ENCODE measurements at places on chromosomes 13 and 19.
A peak's percentile ranks its signal among the peaks of the same experiment; 100 is the strongest.

GRCh38 chr13:91740756-91741155, 342.3 kb downstream of the GPC5 start:
- DNase-seq, result peak; percentile 88

GRCh38 chr19:48544856-48545750, 6.9 kb upstream of the SULT2B1 start:
- no peak for DNase-seq

DNA sequence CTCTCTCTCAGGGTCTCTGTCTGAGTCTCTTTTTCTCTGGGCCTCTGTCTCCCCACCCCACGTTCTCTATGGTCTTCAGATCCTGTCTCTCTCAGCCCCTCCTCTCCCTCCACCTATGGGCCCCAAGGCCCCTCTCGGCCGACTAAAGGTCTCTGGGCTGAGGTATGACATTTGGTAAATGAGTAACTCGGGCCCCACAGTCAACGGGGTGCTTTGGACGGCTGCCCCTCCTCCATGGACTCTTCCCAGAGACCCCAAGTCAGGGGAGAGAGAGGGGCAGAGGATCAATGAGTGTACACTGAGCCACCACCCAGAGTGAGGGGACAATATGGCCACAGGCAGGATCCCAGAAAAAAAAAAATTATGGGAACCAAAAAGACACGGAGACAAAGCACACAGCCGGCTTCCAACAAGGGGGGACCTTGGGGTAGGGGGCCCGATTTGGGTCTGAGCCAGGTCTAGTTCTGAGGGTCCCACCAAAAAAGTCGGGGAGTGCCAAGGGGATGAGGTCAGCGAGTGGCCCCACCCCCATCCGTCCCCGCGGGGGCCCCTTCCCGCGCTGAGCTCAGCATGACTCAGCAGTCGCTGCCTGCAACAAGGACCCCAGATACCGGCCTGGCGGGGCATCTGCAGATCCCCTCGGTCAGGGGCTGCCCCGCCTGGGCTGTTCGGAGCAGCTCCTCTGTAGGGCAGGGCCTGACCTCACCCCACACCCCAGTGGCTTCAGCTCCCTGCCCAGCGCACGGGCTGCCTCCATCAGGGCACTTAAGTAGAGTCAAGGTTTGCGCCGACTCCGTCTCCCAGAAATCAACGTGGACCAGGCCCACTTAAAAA, 1.5 kb upstream of the FTL start:
- no peak for DNase-seq

GRCh38 chr13:36420437-36420891, 11.8 kb upstream of the CCNA1 start:
- DNase-seq, result peak; percentile 74

GRCh38 chr13:113040597-113041292, 64.8 kb upstream of the F7 start:
- DNase-seq, result no peak

- no peak for DNase-seq
These were observed 255.2 kb downstream of the PCDH9 start for GRCh38 chr13:66974889-66975288.

- no peak for DNase-seq
These were observed 71.7 kb upstream of the SOX21 start for GRCh38 chr13:94784066-94784465.

DNA sequence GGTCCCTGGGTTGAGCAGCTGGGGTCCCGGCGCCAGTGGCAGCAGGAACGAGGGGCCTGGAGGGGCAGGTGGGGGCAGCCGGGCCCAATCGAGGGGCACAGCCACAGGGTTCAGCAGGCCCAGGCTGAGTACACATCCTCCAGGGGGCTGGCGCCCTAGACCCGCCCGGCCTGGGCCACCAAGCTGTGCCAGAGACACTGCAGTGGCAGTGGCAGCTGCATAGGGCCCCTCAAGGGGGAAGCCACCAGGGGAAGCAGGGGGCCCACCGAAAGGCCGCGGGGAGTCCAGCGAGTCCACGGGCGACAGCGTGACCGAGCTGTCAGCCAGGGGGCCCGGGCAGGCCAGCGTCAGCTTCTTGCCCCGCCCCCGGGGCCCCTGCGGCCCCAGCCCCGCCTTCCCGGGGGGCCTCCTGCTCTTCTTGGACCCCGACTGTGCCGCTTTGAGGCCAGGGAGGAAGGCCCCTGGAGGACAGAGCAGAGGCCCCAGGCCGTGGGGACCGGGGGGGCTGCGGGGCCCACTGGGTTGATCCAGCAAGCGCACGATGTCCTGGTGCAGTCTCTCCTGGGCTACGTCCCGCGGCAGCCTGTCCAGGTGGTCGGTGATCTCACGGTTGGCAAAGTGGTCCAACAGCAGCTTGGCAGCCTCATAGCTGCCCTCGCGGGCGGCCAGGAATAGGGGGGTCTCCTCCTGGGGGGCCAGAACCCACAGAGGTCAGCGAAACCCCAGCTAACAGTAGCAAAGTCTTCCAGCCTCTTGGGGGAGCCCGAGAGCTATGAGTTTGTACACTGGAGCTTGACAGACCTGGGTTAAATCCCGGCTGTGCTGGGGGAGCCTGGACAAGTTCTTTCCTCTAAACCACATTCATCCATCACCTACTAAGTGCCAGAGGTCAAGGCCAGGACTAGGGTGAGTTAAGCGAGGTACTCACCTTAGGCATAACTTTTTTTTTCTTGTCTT, 39.5 kb downstream of the NOTCH3 start:
- DNase-seq, result peak; percentile 50

GRCh38 chr13:71645467-71645866, 221.5 kb downstream of the DACH1 start:
- no peak for DNase-seq

- DNase-seq, result no peak
These were observed 38.1 kb upstream of the ZNF527 start for GRCh38 chr19:37332839-37333238.

- DNase-seq, result no peak
These were observed 14.1 kb downstream of the ZNF490 start for GRCh38 chr19:12596485-12596884.

- no peak for DNase-seq
These were observed 75.3 kb upstream of the GPC6 start for GRCh38 chr13:93151277-93151676.

Data from NCI-H524 (cell line).